Suppressor macrophage treated with lipopolysaccharide for 4 hours (primary cell): ENCODE measurements at places on chromosomes 12 and 14.

- no peak for DNase-seq
These were observed 181.5 kb upstream of the PRKD1 start for GRCh38 chr14:30108975-30109700.

GRCh38 chr12:94074216-94074979 is 74.0 kb upstream of the PLXNC1 start:
- DNase-seq: no peak

- no peak for DNase-seq
These were observed 88.7 kb downstream of the TMTC1 start for GRCh38 chr12:29695026-29695425.

- no peak for DNase-seq
These were observed 106.5 kb downstream of the SAMD4A start for GRCh38 chr14:54673193-54674045.

DNA sequence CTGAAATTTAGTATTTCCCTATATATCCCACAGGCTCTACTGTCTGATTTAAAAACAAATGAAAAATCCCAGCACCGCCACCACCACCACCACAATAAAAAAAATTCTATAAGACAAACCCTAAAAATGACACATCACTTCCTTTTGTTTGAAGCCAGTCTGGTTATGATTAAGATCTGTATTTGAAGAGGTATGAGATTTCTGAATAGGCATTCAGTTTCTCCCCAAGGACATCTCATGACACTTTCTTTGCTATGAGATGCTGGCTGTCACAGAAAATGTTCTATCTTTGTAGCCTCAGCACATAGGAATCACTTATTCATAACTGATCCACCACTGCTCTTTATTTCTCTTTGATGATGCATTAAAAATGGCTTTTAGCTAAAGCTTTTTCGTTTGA is 1071.0 kb downstream of the SLC6A15 start:
- DNase-seq: no peak

GRCh38 chr12:1810201-1810930 is 10.0 kb upstream of the LRTM2 start:
- peak; percentile 32 for DNase-seq

DNA sequence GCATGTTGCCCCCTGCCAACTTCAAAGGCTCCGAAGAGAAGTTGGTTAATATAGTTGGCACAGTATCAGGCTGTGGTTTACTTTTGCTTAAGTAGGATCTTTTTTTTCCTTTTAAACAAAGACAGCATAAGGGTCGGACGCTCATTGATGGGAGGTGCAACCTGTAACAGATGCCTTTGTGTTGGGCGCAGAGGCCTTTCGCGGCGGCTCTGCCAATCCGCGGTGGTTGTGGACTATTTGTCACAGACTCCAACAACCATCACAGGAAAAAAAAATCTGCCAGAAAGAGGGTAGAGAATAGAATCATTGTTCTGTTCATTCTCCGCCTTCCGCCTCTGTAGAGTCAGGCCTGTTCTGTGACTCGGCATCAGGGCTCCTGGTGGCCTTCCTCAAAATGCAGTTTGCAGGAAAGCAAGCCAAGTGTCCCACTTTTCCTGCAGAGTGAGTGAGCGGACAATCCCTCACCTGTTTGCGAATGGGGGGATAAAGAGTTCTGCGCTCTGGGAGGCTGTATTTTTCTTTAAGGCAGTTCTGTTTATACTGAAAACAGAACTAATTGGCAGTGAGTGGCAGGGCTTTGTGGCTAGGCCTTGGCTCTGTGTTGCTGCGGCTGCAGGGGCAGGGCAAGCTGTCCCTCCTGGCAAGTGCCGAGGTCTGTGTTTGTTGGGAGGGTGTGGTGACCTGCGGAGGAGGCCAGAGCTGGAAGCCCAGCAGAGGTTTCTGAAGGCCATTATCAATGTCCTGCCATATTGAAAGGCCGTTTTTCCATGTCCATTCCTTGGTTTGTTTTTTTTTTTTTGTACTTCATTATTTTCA is 83.0 kb upstream of the PIWIL1 start:
- DNase-seq: no peak

DNA sequence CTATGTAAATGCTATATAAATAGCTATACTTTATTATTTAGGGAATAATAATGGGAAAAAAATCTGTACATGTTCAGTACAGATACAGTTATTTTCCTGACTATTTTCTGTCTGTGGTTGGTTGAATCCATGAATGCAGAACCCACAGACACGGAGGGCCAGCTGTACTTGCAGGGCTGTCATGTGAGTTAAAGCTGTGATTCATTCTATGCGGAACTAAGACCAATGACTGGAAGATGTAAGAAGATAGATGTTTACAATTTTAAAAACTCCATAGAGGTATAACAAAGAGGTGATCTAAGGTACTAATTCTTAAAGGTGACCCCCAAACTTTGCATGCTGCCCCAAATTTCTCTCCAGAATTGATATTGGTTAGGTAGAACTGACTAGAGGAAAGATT is 14.6 kb downstream of the PCNX4 start:
- peak; percentile 79 for DNase-seq

DNA sequence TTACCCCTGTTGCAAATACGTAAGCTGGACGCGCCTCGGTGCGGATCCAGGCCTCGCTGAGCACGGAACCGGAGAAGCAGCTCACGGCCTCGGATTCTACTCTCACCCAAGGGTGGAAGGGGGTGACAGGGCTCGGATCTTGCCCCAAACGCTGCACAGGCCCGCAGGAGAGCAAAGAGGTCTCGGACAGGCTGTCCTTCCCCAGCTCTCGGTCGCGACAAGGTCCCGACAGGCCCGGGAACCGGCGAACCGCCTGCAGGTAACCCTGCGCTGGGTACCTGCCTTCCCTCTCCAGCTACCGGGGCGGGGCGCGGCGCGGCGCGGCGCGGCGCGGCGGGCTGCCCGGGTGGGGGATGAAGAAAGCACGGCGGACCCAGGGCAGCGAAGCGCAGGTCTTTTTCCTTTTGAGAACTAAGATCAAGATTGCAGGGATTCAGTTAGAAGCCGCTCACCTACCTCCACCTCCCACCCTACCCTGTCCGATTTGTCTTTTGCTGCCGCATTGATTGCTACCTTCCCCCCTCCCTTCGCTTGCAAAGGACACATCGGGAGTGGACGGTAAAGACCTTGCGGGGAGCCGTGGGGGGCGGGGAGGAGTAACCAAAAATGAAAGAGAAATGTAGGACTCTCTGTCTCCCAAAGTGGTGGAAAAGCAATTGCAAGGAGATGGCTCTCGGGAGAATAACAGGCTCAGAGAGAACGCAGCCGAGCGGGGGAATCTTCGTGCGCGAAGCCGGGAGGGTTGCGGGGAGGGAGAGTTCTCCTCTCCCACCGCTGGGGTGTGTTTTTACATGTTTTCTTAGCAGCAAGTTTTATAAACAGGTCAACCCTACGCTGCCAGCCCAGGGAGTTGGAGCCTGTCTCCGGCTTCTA is 8.4 kb upstream of the TBX3 start:
- no peak for DNase-seq

DNA sequence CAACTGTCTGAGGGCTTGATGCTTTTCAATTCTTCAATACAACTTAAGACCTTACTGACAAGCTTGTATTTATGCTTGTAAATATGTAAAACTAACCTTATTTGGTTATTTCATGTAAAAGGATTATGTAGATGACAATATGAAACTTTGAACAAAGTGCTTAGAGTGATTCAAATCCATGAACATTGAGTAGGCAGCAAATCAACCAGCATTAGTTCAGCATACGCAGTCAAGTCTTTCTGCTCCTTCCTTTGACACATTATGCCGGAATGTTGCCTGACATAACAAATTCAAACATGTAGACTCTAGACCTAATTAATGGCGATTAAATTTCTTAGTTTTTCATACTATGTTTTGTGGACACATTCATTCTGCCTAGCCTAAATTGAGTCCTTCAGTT is 105.2 kb downstream of the FGD4 start:
- no peak for DNase-seq

- DNase-seq: no peak
These were observed 1934.2 kb upstream of the SEL1L start for GRCh38 chr14:83467811-83468210.

DNA sequence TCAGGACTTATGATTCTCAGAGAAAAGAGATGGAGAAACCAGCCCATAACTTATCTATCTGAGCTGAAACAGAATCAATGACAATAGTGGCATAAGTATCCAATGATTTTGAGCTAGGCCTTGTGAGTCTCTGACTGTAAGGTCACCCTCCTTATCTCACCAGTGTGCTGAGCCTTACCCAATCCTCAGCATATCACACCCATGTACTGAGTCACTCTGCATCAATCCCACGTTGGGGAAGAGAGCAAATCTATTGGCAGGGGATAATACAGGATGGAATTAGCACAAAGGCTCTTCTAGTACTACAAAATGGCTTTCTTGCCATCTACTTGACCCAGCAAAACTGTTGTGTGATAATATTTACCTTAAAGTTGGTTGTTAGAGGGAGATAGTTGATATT is 997.8 kb downstream of the NRXN3 start:
- no peak for DNase-seq

- no peak for DNase-seq
These were observed 1081.5 kb downstream of the GALC start for GRCh38 chr14:86911486-86911885.

DNA sequence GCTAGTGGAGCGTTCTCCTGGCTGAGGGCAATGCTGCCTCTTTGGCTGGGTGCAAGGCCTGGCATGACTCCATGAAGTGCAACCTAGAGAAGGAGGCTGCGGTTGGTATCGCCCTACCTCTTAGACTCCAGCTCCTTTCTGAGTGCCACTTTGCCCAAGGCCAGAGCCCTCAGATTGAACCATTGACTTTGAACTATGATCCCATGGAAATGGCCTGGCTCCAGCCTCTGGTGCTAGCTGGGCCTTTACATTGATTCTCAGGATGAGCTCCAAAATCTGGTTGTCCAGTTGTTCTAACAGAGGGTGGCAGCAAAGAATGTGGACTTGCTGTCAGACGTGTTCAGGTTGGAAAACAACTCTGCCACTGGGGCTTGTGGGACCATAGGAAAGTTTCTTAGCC is 16.1 kb upstream of the SMOC1 start:
- no peak for DNase-seq

DNA sequence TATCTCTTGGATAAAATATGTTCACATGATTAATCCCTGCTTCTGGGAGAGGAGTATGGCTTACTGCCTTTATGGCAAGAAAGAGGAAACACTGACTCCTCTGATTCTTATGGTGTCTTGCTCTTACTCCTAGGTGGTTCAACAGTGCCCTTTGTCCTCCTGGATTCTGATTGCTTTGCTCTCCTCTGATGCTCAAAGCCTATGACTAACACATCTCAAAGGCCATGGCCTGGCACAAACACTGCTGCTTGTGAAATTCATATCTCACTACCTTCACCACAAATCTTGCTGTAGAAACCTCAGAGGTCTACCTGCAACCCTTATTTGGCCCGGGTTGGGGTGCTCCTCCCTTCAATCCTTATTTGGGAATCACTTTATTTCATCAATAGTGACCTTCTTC is 217.2 kb downstream of the C12orf50 start:
- no peak for DNase-seq

DNA sequence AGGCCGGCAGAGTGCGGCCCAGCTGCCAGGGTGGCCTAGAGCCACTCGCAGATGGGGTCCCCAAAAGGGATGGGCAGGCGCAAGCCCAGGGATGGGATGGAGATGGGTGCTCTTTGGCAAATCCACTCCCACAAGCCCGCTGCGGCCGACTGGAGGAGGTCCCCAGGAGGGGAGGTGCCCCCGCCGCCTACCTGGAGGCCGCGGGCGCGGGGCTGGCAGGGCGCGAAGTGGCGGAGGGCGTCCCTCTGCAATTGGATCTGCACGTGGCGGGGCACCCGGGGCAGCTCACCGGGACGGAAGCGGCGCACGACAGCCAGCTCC is 730 bp downstream of the PPP1R3E start:
- DNase-seq: no peak

DNA sequence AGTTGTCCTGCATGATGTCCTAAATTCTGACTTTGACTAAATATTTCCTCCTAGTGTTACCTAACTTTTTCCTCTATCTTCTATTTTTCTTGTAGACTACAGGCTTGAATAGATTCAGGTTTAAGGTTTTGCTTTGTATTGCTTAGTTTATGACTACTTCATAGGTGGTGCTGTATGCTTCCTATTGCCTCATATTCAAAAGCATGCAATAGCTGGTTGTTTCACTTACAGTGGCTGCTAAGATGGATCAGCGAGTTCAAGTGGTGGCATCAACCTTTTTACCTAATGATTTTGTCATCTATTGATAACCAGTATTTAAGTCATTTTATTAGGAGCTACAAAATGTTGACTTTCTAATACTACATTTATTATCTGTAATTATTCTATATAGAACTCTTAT is 36.3 kb upstream of the BICD1 start:
- DNase-seq: no peak

DNA sequence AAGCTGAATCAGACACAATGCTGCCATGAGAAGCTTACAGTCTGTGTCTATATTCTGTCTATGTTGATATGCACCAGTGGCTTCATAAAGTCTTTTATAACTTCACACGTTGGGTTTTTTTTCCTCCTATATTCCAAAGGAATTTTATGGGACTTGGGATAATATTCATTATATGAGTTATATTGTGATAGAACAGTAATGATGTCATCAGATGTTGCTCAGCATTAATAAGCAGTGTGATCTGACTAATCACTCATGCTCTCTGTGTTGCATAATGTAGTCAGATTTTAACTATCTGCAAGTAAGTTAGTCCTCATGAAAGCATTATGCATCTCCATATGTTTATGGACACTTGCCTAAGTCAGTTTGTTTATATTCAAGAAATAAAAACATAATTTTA is 159.6 kb downstream of the PLCZ1 start:
- DNase-seq: no peak

- no peak for DNase-seq
These were observed 5.6 kb downstream of the P2RX7 start for GRCh38 chr12:121138284-121138683.

- DNase-seq: no peak
These were observed 26.3 kb downstream of the ZFP36L1 start for GRCh38 chr14:68766299-68767247.

- DNase-seq: peak; percentile 41
These were observed 24.7 kb upstream of the MYBPC1 start for GRCh38 chr12:101570047-101570446.

DNA sequence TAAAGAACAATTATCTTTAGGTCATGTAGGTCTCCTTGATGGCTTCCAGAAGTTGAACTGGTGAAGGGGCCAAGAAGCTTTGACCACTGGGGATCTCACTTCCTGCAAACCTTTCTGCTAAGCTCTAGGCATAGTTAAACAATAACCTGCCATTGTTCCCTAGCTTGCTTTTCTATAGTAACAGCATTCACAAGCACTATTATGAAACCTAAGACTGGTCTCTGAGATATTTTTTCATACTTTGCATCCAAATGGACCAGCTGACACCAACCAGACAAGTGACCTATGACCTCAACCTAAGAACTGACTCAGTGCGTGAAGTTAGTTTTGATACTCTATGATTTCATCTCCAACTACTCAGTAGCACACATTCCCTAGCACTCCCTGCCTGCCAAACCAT is 129.1 kb downstream of the PTPRB start:
- no peak for DNase-seq

GRCh38 chr12:122668268-122668667 is 34.9 kb downstream of the HCAR2 start:
- DNase-seq: no peak

GRCh38 chr14:60647081-60647836 is 2.0 kb downstream of the SIX1 start:
- peak; percentile 62 for DNase-seq

GRCh38 chr12:75783093-75783877 is 248.3 kb downstream of the PHLDA1 start:
- no peak for DNase-seq

- peak; percentile 87 for DNase-seq
These were observed 7.8 kb downstream of the IRAK3 start for GRCh38 chr12:66196806-66197205.

- no peak for DNase-seq
These were observed 88.1 kb downstream of the PPP2R5E start for GRCh38 chr14:63454863-63455622.

- DNase-seq: no peak
These were observed 7.8 kb downstream of the LRRK2 start for GRCh38 chr12:40232602-40233001.
